Activated CD4-positive, CD25-positive, alpha-beta regulatory T cell (primary cell): ENCODE measurements at places on chromosomes 3 and 15.

- no peak for DNase-seq
Observed at GRCh38 chr3:139430493-139430892, 41.0 kb upstream of the COPB2 start.

DNA sequence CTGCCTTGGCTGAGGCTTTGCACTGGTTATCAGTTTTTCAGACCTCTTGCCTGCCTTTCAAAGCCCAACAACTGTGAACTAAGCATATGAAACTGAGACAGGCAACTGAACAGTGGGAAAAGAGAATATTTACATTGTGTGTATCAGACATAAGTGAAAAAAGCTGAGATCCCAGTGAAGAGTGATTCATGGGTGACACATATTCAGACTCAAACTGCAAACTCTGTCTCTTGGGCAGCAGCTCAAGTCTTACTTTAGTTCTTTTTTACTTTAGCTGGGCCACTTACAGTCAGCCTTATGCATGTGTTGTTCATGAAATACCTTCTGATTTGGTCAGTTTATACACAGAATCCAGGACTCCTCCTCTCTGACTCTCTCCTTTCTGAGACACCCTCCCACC is 19.2 kb downstream of the SUCLG2 start:
- no peak for DNase-seq

DNA sequence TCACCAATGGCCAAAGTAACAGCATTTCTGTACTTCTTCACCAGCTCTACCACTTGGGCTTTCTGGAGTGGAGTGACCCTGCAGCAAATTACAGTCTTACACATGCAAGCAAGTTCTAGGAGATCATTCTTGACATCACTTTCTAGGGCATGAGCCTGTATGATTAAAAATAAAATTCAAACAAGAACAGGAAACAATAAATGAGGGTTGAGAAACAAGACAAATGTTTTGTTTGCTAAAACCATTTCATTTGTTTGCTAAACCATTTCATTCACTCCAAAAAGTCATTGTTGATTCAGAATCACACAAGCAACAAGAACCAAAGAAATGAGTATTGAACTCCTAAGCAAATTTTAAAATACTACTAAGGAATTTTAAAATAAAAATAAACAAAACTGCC is 220.9 kb downstream of the ATP8B4 start:
- DNase-seq, result no peak

GRCh38 chr3:195007151-195007550 is 263.8 kb downstream of the XXYLT1 start:
- no peak for DNase-seq

GRCh38 chr3:173635826-173636225 is 238.3 kb downstream of the NLGN1 start:
- no peak for DNase-seq

- DNase-seq, result no peak
Observed at GRCh38 chr3:19945969-19946831, 697 bp upstream of the RAB5A start.

DNA sequence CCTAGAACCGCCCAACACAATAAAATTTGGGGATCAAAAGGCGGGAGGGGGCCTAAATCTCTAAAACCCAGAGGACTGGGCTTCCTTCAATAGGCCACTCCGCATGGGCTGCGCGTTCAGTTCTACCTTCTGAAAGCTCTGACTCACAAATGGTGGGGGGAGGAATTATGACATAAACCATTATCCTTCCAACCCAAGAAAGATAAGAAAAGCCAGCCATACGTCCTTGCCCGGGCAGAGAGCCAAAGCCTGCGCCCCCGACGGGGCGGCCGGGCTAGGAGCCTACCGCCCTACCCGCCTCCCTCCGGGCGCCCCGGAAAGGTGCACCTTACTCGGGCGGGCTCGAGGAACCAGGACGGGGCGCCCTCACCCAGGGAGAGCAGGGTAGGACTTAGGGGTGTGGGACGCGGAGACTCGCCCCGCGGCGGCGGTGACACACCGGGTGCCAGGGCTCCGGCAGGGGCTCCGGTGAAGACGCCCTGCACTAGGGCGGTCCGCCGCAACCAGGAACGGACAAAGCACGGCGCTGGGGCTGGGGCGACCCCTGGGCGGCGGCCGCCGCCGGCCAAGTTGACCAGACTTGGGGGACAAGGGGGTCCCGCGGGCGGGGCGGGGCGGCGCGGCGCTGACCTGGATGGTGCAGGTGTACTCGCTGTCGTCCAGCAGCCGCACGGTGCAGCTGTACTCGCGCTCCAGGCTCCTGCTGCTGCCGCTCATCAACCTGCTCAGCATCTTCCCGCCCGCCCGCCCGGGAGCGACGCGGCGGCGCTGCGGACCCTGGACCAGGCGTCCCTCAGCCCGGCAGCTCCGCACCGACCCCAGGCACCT is 534 bp downstream of the FRMD5 start:
- DNase-seq, result no peak

GRCh38 chr3:47283193-47283537 is 421 bp downstream of the KLHL18 start:
- DNase-seq, result no peak

GRCh38 chr15:54681584-54681983 is 515.2 kb downstream of the RSL24D1 start:
- DNase-seq, result no peak

GRCh38 chr3:87207460-87207859 is 19.6 kb upstream of the CHMP2B start:
- DNase-seq, result no peak

DNA sequence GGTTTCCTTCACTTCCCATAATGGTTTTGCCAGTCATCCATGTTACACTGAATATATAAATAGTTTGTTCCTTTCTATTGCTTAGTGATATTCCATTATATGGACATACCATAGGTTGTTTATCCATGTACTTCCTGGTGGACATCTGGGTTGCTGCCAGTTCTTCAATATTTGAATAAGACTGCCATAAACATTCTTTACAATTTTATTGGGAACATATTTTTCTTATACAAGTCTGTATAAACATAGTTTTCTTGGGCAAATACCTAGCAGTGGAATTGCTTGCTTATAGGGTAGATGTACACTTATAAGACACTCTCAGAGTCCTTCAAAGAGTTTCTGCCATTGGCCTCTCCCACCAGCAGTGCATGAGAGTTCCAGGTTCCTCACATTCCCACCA is 231.4 kb downstream of the OPA1 start:
- DNase-seq, result no peak

DNA sequence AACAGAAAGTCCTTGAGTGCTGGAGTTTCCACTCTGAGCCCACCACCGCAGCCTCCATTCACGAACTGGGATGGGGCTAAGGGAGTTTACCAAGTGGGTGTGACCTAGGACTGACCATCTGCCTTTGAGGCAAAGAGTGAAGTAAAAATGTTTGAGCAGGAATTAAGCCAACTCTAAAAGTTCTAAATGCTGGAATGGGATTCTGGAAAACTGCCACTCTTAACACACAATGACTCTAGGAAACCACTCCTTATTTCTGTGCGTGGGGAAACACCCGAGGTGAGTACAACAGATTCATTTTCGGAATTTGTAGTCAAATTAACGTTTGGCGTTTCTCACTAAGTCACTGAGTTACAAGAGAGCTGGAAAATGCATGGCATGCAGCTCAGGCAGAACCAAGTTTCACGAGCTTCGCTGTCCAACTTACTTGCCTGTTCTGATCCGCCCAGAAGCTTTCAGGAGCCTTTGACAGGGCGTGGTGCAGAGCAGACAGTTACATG is 31.6 kb downstream of the ISL2 start:
- no peak for DNase-seq

DNA sequence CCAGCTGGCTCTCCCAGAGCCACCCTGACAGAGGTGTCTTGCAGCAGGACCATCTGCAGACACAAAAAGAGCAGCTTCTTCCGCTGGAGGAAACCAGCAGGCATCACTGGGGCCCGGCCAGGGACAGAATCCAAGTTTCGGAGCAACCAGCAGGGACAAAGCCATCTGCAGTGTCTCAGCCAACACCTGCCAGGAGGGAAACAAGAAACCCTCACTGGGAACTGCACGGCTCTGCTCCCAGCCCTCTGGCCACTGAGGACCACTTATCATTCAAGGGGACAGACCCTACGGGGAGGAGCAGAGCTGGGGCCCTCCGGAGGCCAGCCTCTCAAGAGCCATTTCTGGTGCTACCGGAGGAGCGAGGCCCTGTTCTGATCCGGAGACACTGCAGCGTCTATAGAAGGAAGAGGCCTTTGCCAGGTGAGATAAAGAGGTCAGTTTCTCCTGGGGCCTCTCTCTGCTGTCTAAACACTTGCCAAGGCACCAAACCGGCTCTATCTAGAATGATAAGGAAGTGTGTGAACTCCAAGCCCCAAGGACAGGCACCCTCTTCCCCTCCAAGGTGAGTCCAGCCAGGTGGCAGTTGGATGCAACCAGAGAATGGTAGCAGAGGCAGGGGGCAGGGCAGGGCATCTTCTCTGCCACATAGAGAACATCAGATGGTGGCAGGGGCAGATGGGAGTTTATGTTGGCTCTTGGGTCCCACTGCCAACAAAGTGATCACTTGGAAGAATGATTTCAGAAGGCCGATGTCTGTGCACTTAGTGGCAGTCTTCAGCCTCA is 89.0 kb downstream of the CHSY1 start:
- DNase-seq, result no peak

- DNase-seq, result no peak
Observed at GRCh38 chr15:68558318-68559305, 20.2 kb upstream of the CORO2B start.

DNA sequence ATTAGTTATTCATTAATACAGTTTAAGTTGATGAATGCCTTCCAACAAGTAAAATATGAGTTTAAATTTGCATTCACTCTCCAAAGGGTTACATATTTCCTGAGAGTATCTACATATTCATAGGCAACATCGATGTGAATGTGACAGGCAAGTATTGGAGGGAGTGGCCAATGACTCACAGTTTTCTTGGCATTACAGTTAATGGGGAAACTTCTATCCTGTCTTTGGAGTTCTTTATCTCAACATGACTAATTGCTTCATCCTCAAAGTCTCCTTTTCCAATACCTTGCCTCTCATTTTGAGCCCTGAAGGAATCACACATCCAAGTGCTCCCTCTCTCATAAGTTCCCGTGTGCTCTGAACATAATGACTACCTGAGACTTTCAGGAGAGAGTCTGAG is 439.7 kb upstream of the FRG2C start:
- no peak for DNase-seq

GRCh38 chr3:4666071-4666470 is 172.9 kb downstream of the ITPR1 start:
- no peak for DNase-seq

GRCh38 chr15:29668120-29668602 is 154.1 kb downstream of the TJP1 start:
- no peak for DNase-seq

DNA sequence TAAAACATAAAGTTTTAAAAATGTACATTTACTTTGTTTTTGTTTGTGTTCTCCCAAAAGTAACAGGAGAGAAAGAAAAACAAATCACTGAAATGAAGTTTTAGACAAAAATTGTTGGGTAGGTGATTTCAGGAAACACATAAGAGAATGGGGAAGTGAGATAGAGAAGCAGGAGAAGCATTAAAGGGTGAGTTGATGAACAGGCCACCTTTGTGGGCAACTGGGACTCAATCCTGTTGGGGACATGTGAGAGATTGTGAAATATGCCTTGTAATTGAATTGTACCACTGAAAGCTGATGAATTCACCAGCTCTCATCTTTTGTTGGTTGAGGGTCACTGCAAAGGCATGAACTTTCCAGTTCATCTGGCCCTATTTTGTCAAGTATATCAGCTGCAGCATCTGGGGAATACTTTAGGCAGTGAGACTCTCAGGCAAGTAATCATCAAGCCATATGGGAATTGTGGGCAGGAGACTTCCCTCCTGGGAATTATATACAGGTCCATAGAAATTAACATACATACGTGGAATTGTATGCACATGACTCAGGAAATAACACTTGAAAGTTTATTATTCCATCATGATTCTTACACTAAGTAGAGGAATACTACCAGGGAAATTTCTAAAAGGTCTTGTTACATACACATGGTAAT is 181.0 kb downstream of the ZBBX start:
- DNase-seq, result no peak

GRCh38 chr3:50806806-50807205 is 132.1 kb downstream of the DOCK3 start:
- no peak for DNase-seq

- DNase-seq, result no peak
Observed at GRCh38 chr3:183193762-183194689, 31.5 kb upstream of the LAMP3 start.

GRCh38 chr3:191432162-191432561 is 28.8 kb upstream of the PYDC2 start:
- DNase-seq, result no peak

DNA sequence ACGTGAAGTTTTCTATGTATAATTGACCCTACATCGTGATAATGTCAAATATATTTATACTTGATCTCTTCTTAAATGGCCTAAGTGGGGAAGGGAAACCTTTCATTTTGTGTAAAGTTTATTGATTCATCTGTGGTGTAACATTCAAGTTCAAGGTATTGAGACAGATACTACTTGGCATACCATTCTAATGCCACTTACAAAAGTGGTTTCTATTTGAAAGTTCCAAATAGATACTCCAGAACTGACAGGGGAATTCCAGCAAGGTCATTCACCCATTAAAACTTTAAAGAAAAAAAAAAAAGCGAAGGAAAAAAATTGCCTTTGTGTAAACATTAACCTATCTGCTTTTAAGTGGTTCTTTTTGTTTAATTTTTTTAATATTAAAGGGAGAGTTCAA is 45.3 kb upstream of the MAP3K13 start:
- no peak for DNase-seq

DNA sequence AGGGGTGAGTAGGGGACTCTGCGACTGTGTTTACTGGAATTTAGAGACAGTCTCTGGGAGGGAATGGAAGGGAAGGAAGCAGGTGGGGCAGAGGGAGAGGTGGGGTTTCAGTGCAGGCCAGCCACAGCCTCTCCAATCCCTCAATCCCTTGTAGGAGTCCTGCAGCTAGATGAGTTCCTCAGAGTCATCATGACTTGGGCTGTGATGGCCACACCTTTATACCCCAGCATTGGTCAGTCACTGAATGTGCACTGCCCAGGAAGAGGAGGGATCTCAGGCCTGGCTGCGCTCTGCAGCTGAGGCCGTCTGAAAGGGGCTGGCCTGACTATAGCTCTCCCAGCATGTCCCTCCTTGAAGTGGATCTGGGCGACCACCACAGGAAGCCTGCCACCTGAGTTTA is 67.3 kb upstream of the GLCE start:
- no peak for DNase-seq

DNA sequence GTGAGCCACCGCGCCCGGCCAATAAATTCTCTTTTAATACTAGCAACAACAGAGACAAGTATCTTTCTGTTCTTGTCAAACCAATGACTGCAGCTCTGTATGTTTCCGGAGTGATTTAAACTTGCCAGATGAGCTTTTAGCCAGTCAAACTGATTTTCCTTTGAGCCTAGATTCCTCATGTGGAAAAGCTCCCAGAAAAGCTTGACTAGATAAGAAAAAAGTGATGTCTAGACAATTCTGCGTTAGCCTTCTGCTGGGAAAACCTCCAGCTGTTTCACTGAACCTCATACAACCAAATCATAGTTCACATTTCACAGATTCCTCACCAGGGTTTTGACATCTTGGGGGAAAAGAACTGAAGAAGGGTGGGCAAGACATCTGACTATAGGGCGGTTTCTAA is 78.6 kb downstream of the MAGI1 start:
- no peak for DNase-seq

- DNase-seq, result no peak
Observed at GRCh38 chr3:115876876-115877614, 253.7 kb downstream of the GAP43 start.
